Mesenteric fat pad (tissue), 1 donor: ENCODE measurements at places on chromosomes 2 and 18.

- no peak for DNase-seq
Observed at GRCh38 chr2:1942836-1943360, 198.6 kb upstream of the PXDN start.

GRCh38 chr18:59059140-59059539 lies 80.5 kb upstream of the SEC11C start:
- DNase-seq, result no peak

DNA sequence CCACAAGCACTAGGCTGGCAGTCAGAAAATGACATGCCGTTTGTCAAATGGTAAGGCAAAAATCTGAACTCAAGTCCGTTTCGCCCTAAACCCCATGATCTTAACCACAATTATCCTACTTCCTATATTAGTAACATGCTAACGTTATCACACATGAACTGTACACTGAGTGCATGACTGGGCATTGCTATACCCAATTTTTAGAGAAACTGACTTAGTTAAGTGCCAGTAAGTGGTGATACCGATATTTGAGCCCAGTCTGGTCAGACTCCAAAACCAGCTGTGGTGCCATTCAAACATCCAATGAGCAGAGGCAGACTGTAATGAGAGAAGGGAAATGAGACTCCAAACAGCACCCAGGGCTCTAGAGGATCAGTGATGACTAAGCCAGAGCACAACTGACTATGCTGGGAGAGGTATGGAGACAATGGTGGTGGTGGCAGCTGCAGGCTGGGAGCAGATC lies 311.7 kb upstream of the PKDCC start:
- no peak for DNase-seq

- DNase-seq, result no peak
Observed at GRCh38 chr2:237625216-237625705, 2.1 kb upstream of the LRRFIP1 start.
